Stimulated activated CD8-positive, alpha-beta memory T cell treated with anti-CD3 and anti-CD28 coated beads, Interleukin-4, amount 100 ng/mL, for 24 hours (primary cell): ENCODE measurements at places on chromosomes 3 and 15.

- no peak for DNase-seq
Measured at GRCh38 chr15:66588971-66589370, 23.2 kb upstream of the LCTL start.

DNA sequence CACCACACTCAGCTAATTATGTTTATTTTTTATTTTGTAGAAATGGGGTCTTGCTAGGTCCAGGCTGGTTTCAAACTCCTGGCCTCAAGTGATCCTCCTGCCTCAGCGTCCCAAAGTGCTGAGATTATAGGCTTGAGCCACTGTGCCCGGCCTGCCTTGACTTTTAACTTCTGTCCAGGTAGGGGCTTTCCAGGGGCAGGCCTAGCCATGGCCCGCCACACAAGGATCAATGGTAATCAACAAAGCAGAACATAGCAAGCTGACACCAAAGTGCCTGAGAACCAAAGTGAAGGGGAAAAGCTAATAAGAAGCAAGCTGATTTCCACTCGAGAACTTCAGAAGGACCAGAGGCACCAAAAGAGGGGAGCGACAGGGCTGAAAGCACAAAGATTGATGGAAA, 9.4 kb upstream of the CRTC3 start:
- no peak for DNase-seq

DNA sequence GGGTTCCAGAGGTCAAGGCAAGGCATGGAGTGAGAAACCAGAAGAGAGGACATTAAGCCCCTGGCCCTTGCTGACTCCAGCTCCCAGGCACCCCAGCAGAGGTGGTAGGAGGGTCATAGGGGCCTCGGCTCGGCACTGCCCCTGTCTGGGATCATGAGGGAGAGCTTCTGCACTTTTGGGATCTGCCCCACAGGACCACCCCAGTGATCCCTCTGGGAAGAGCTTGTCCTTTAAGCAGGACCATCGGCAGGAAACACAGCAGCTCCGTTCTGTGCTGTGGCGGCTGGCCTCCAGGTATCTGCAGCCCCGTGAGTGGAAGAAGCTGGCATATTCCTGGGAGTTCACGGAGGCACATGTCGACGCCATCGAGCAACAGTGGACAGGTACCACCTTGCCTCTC, 35.5 kb downstream of the ANKDD1A start:
- DNase-seq, result no peak

GRCh38 chr3:128369121-128369703, 97.5 kb downstream of the DNAJB8 start:
- DNase-seq, result no peak

DNA sequence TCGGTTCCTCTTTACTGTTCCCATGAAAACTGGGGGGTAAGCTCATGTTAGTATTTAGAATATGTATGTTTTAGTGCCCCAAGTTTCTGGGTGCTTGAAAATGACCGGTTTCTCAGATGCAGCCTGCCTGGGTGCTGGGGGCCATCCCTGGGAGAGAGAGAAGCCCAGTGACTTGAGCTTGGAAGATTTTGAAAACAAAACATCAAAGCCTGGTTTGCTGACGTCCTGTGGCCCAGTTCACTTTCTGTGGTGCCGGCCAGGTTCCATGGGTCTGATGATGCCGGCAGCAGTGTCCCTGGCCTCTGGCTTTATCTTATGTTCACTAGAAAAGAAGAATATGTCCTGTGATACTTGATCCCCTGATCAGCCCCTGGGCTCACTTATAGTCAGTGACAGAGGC, 17.1 kb downstream of the APBA2 start:
- no peak for DNase-seq

- DNase-seq, result no peak
Measured at GRCh38 chr3:39065197-39065596, 13.4 kb downstream of the WDR48 start.
